ENCODE measurements at places on chromosomes 3 and 15.

GRCh38 chr3:62365391-62366125 lies 7.8 kb downstream of the FEZF2 start:
- DNase-seq = no peak

- DNase-seq = peak; percentile 48
These were observed 47.0 kb downstream of the MTHFS start for GRCh38 chr15:79849789-79850188.

DNA sequence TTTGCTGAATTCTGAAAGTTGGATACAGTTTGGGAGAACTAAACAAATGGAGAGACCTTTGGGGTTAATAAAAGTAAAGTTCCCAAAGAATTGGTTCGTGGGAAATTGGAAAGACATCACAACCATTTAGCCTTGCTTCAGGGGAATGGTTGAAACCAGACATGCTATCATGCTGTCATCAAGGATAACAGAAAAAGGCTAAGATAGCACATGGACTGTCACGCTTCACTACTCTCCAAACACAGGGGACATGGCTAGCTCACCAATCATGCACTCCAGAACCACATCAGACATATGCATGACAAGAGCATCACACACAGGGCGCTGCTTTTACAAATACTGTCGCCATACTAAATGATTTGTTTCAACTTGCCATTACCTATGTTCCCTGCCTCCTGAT lies 671.7 kb upstream of the ROBO1 start:
- DNase-seq = no peak

DNA sequence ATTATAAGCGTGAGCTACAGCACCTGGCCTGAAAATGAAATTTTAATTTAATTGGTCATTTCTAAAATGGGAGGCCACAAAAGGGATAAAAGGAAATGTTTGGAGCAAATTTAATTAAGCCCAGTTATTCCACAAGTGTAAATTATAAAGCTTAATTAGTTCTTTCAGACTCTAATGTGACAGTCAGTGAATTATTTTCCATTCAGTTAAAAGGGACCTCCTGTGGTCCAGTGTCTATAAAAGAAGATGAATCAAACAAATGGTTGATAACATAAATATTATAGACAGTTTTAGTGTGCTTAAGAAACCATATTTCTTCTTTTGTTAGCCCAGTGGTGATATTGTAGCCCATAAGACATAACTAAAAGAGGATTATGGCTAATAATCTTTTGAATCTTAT lies 66.4 kb downstream of the CNOT10 start:
- no peak for DNase-seq

DNA sequence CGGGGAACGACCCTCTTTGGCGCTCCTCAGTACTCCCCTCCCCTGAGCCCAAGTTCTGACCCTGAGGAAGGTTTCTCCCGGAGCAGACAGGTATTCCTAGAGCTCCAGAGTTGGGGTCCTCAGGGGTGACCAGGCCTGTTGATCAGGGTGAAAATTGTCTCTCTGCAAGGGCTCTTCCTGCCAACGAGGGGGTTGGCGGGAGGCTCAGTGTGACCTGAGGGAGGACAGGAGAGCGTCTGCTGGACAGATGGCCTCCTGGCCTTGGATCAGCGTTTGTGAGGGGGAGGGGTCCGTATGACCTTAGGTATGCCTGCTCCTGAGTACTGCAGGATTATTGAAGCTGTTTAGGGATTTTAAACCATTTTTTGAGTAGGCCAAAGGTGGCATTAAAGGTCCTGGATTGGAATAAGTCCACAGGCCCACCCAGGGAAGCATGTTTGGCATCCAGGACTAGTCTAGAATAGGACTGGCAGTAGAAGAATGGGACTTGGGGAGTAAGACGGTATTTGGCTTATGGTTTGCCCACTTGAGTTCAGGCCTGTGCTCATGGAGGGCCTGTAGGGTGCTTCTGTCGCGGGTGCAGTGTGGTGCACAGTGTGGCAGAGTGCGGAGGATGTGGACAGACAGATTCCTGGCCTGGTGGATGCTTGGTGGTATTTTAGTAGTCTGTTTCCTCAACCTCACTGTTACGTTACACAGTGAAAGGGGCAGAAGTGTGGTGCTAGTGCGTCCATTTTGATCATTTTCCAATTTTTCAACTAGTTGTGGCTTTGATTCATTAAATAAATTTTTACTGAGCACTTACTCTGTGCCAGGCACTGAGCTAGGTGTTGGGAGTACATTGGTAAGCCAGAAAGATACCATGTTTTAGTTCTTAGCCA lies 959 bp downstream of the ZNF592 start:
- DNase-seq = no peak

- DNase-seq = no peak
These were observed 800.3 kb upstream of the GBE1 start for GRCh38 chr3:82561784-82562183.

DNA sequence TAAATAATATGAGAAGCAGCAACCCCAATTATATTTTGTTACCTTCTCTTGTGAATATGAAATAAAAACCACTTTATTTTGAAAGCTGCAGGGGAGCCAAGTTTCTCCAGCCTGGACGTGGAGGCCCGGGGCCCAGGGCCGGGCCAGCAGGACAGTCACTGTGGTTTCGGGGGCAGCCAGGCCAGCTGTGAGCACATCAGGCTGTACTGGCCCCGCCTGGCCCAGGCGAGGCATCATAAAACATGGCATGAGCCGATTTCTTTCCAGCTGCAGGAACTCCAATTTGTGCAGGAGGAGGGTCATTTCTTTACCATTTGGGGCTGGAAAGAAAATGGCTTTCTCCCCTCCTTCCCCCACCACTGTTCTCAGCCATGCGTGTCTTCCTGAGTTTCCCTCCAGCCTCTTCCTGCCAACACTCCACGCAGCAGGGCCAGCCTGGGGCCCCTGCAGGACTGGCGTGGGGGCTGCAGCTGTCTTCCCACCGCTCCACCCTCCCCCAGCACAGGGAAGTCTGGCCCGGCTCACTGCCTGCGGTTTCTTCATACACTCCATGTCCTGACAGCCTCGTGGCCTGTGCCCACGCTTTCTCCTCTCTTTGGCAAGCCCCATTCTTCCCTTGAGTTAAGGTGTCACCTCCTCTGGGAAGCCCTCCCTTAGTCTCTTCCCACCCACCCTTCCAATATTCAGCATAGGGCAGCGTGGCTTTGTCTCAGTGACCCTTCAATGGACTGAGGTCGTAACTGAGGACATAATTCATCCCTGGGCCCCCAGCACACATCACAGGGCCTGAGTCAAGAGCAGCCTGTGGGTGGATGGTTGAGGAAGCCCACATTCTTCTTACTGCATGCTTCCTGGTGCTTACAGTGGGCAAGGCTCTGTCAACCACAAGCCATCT lies 135.8 kb downstream of the CHSY1 start:
- no peak for DNase-seq

DNA sequence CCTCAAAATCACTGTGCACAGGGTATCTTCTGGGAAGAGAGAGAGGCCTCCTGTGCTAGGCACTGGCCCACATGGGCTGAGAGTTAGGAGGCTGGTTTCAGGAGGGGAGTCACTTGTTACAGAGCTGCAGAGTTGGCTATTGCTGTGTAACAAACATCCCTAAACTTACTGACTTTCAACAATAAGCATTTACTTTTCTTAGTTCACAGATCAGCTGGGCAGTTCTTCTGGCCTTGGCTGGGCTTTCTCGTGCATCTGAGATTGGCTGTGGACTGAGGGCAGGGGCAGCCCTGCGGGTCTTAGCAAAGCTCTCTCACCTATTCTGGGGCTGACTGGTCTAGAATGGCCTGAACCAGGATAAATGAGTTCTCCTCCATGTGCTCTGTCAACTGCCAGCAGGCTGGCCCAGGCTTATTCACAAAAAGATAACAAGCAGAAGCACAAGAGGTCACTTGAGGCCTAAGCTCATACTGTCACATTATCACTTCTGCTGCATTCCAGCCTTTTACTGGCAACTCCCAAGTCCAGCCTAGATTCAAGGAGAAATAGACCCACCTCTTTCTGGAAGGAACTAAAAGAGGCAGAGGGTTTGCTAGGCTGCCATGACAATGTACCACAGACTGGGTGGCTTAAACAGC lies 17.2 kb upstream of the RBSN start:
- no peak for DNase-seq

DNA sequence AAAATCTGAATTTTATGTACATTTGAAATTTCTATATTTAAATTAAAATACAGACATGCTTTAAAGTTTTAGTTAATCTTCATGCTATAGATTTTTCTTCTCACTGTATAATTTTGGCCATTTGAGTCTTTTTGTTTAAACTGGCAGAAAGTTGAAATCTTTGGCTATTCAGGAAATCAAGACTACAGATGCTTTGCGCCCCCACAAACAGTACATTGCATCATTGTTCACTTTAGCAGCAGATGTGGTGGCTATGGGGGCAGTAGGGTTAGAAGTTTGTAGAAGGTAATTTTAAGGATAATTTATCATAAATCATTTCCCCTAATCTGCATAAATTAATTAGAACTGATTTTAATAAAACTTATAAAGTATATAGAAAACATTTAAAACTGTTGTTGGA lies 20.9 kb downstream of the SPPL2A start:
- DNase-seq = peak; percentile 40

- no peak for DNase-seq
These were observed 10.8 kb upstream of the ANPEP start for GRCh38 chr15:89825271-89825940.

GRCh38 chr3:113614402-113614801 lies 82.0 kb downstream of the USF3 start:
- DNase-seq = peak; percentile 5

- DNase-seq = no peak
These were observed 281.7 kb upstream of the ROPN1 start for GRCh38 chr3:124273651-124274050.

- peak; percentile 94 for DNase-seq
These were observed 37.8 kb downstream of the ZNF445 start for GRCh38 chr3:44439499-44440295.

DNA sequence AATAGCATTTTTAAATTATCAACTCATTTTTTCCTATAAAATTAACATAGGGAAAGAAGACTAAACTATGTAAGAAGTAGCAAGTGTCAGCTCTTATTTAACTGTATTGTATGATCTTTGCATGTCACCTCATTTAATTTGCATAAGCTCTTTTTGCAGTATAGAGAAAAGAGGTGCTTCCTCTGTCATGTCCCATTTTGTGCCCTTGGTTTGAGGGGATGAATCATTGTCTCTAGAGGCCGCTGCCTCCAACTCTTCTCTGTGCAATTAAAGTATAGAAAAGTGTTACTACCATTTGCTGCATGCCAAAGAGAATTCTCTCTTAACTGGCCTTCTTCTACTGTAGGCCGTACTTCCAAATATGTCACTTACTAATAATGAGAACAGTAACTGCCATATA lies 93.4 kb downstream of the LRRC28 start:
- no peak for DNase-seq

DNA sequence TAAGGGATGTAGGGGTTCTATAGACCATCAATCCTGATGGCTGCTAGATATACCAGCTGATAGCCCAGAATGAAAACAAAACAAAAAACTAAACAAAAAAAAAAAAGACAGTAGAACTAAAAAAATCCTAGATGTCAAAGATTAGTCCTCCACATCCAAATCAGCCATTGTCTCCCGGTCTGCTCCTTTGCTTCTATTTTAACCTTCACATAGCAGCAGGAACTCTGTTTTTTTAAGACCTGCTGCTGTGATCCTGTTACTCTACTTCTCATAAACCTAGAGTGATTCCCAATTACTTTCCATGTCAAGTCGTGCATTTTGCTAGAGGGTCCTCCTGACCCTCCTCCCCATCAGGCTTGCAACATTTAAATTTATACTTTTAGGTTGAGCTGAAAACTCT lies 2.5 kb downstream of the IFT122 start:
- no peak for DNase-seq

GRCh38 chr3:4491855-4492207 lies 1.3 kb upstream of the ITPR1 start:
- no peak for DNase-seq

DNA sequence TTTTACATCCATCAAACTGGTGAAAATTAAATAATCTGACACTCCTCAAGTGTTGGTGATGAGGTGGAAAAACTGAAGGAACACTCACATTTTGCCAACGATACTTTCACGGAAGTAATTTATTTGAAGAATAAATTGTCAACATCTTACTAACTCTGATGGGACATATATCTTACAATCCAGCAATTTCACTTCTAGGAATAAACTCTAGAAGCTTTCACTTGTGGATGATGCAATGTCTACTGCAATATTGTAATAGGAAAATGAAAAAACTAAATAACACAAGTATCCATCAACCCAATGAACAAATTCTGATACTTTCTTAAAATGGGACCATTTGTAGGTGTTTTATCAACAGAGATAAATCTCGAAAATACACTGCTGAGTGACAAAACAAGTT lies 16.2 kb upstream of the LIPC start:
- no peak for DNase-seq

DNA sequence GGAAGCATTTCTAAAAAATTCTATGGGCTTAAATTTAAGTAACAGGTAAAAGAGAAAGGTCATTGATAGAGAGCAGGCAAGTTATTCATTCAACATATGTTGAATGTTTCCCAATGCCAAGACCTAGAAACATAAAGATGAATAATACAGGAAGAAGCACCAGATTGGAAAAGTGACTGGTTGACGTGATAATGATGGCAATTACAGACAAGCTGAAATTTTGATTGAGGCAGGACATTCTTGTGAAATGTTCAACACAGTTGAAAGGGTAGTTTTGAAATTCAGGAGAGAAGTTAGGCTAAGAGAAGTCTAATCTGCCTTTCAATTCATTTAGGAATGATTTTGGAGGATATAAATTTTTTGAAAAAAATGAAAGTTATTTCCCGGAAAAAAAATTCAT lies 536.3 kb upstream of the NAALADL2 start:
- no peak for DNase-seq

- no peak for DNase-seq
These were observed 181.5 kb upstream of the ICE2 start for GRCh38 chr15:60660290-60661051.

- DNase-seq = peak; percentile 47
These were observed 337.2 kb downstream of the ZBTB20 start for GRCh38 chr3:114809668-114810413.
